ENCODE measurements at places on chromosomes 4 and X. TPM values are rescaled to one million over a fixed set of nuclear protein-coding genes. Genes with fewer than 3 reads are reported as not detected.

Gene CTAG1A
- total RNA-seq = not detected

Gene GAGE13
- not detected for total RNA-seq

Gene ARSJ
- total RNA-seq = not detected

Gene SOWAHB
- not detected for total RNA-seq

Gene TMSB15A
- total RNA-seq = not detected

Gene GPR119
- not detected for total RNA-seq

Gene TEX13D
- total RNA-seq = not detected

Gene TACR3
- not detected for total RNA-seq

Gene SUPT20HL1
- not detected for total RNA-seq

Gene PTCHD1
- total RNA-seq = not detected

Gene PF4V1
- total RNA-seq = not detected

Gene TRIM75
- not detected for total RNA-seq

Gene SPANXN3
- not detected for total RNA-seq

Gene CHRDL1
- not detected for total RNA-seq

Gene CSAG1
- not detected for total RNA-seq

Gene LPAR4
- total RNA-seq = not detected

Gene BTK
- 140 TPM for total RNA-seq

Gene FGF16
- total RNA-seq = not detected

Gene GNRHR
- total RNA-seq = not detected

Gene ZMAT1
- not detected for total RNA-seq

Gene PAGE1
- not detected for total RNA-seq
